Kidney (tissue), 22 donors: ENCODE measurements at places on chromosomes 11 and 22. TPM values are rescaled to one million over a fixed set of nuclear protein-coding genes. Genes with fewer than 3 reads are reported as not detected.

DNA sequence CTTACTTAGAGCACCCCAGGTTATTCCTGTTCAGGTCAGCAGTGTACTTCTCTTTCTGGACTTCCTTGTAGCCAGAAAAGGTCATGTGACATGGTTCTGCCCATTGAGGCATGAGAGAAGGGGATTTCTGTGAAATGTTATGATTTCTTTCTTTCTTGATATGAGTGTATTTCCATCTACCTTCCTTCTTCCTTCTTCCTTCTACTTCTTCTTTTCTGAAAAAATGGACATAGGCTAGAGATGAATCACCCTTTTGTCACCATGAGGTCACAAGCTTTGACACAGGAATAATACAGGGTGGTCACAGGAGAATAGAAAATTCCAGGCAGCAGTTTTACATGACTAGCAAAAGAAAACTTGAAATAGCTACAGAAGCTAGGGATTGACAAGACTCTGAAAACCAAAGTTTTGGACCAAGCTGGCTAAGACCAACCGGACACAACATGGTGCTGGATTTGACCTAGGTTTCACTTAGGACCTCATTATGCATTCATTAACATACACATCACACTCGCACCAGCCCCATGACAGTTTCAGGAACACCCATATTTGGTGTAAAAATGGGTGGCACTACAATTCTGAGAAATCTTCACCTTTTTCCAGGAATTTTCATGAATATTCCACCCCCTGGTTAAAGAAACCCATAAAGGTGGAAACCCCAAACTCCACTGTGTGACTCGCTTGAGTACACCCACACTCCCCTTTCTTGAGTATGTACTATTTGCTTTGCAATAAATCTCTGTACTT lies 21.2 kb upstream of the MAP6 start:
- no peak for DNase-seq

DNA sequence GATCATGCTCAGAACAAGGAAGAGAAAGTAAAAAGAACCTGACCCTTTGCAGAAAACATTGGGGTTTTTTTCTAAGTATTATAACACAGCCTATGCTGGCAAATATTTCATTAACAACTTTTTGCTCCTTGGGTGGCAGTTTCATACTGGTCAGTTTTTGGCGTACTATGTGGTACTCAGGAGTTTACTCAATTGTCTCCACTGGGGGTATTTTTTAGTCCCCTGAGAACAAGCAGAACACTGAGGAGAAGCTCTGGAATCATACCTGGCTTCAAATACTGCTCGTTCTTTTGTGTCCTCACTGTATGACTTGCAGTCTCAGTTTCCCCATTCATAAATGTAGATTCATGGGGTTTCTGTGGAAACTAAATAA lies 90.4 kb downstream of the SERGEF start:
- DNase-seq, result no peak

- no peak for DNase-seq
Measured at GRCh38 chr22:32590556-32590955, 115.9 kb downstream of the FBXO7 start.

DNA sequence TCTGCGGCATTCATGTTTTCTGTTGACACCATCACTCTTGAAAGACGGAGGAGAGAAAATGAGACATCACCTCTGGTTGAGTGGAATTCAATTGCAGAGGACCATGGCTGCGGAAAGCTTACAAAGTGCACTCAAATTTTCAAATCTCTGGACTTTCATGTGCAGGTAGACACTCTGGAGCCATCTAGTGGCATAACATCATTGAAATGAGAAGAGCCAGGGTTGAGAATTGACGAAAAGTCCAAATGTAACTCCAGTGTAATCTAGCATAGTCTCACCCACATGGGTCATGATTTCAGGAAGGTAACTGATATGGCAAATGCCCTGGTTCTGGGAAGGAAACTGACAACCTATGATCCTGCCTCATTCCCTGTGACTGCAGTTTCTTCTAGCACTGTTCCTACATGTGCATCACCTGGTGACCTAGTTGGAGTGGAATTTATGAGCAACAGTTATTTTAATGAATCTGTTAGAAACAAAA lies 687.8 kb downstream of the KCNA4 start:
- peak; percentile 67 for DNase-seq

DNA sequence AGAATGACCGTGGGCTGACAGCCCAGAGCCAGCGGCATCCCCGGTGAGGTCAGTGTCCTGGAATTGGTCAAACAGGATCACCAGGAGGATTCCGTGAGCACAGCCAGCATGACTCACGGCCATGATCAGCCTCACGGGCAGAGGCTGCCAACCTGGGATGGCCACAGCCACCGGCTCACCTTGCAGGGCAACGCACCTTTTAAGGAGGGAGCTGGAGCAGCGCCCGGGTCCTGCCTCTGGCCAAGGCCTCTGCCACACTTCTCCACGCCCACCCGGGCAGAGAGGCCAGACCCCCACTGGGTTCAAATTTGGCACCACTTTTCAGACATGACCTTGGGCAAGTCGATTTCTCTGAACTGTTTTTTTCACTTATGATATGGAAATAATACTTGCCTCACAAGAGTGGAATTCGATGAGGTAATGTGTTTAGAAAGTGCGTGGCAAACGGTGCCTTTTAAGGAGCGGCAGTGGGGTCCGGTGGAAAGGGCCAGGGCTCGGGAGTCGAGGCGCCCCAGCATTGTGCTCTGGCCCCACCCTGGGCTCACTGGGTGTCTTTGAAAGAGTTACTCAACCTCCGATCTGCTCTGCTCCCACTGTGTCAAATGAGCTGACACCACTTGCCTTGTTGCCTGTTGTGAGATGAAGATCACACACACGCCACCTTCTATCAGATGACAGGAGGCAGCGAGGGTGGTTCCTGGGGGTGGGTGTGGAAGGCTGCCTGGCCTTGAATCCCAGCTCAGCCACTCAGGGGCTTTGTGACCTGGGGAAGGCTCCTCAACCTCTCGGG lies 16.0 kb downstream of the TXN2 start:
- DNase-seq, result no peak

- peak; percentile 79 for DNase-seq
Measured at GRCh38 chr22:46542011-46542985, 4.9 kb upstream of the CELSR1 start.

DNA sequence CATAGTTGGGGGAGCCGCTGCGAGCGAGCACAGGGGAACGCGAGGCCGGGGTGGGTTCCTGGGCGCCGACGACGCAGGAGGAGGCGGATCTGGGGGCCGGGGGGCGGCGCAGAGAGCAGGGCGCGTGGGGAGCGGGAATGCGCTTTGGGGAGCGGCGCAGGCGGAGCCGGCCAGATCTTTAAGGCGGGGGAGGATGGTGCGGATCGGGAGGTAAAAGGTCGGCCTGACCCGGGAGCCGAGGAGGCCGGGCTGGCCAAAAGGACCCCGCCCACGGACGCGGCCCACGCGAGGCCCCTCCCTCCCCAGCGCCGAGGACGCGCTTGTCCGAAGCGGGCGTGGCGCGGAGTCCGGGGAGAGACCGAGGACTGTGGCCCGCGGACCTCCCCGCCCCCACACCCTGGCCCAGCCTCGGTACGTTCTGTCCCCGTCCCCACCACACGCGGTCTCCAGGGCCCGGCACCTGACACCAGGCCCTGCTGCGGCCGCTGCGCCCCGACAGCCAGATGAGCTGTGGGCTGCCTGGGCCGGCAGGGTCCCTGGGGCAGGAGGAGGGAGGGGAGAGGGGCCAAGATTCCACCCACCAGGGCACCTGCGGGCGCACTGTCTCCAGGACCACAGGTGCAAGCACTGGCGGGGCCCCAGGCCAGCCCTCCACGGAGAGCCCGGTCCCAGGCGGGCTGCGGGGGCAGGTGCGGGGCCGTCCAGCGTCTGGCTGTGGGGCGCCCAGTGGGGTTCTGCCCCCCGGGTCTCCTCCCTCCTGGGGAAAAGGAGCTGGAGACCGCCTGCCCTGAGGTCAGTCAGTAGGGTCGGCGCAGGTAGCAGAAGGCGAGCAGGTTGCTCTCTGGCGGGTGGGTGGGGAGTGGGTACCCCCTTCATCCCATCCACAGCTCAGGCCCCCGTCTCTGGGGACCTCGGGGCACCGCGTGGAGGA lies 10.9 kb downstream of the PIM3 start:
- DNase-seq, result peak; percentile 43

- no peak for DNase-seq
Measured at GRCh38 chr11:60868682-60869450, 1.5 kb downstream of the ZP1 start.

GRCh38 chr11:69919659-69920344 lies 100.6 kb upstream of the FGF3 start:
- peak; percentile 27 for DNase-seq

GRCh38 chr11:70155386-70155785 lies 47.7 kb upstream of the FADD start:
- no peak for DNase-seq

DNA sequence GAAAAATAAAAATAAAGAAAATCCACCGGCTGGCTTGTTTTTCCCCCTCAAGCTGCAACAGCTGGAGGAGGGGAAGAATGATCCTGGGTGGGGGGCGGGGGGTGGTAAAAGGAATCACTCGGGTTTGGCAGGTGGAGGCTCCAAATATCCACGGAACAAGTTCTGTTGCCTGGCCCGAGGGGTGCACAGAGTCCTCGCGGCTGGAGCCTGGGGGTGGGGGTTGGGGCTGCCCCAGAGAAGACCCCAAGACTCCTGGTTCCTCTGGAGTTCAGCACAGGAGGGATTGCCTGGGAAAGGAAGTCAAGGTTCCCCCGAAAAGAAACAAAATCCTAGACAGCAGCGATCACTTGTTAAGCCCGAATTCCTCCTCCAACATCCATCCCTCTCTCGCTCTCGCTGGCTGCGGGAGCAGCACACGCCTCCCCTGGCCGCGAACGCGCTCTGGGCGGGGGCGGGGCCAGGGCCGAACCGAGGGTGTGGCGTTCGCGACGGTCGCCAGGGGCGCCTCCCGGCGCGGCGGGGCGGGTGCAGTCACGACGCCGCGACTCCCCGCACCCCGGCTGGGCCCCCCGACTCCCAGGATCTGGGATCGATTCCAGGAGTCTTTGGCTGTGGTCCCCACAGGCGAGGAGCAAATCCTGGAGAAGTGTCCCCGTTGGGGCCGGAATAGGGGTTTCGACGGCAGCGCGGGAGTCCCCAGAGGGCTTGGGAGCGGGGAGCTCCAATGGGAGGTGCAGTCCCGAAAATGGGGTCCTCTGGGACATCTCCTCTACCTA lies at the start of gene KCNA4:
Gene KCNA4 (minus strand): TSS at position 443 of the 776 bp plus-strand sequence. CDS start 4,352 bp downstream, outside the sequence.
- peak; percentile 62 for DNase-seq

Gene KCNC1
- total RNA-seq, result 0.03 TPM

Gene INS
- not detected for total RNA-seq

Gene ATG16L2
- 38.6 TPM for total RNA-seq

Gene SCGB1D2
- 0.60 TPM for total RNA-seq

Gene KDM2A
- total RNA-seq, result 82.6 TPM

Gene OR52I1
- total RNA-seq, result not detected

Gene B4GALNT4
- 1.4 TPM for total RNA-seq

Gene MFRP
- not detected for total RNA-seq

Gene CDC42EP1
- 68.5 TPM for total RNA-seq
